ENCODE measurements at places on chromosomes 5 and 9.

GRCh38 chr5:96945144-96945897, 9.4 kb downstream of the LNPEP start:
- DNase-seq, result no peak

GRCh38 chr9:114157516-114158176, 2.3 kb downstream of the COL27A1 start:
- DNase-seq, result no peak

- DNase-seq, result no peak
Measured at GRCh38 chr5:143886651-143887638, 75.0 kb downstream of the HMHB1 start.

GRCh38 chr5:75951716-75952115, 131.5 kb upstream of the SV2C start:
- no peak for DNase-seq

GRCh38 chr5:6715758-6716628, 2.8 kb downstream of the TENT4A start:
- DNase-seq, result no peak

GRCh38 chr9:32986971-32987370, 14.5 kb downstream of the APTX start:
- DNase-seq, result no peak

- no peak for DNase-seq
Measured at GRCh38 chr5:144032375-144032774, 138.1 kb downstream of the YIPF5 start.

DNA sequence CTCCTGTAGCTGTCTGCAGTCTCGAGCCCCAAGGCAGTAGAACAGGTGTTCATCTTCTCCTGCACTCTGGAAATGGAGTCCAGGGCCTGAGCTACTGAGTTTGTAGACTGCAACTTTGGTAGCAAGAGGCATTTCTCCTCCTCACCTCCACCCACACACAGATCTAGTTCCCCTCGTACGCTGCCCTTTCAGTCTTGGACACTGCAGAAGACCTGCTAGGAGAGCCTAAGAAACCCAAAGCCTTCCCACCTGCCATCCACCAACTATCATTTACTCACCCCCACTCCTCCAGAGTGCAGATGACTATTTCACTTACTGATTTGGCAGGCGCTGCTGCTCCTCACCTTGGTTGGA, 59.0 kb downstream of the KCNIP1 start:
- DNase-seq, result no peak

- no peak for DNase-seq
Measured at GRCh38 chr5:33556330-33557328, 115.9 kb downstream of the TARS1 start.

GRCh38 chr5:89179731-89180130, 296.7 kb upstream of the MEF2C start:
- no peak for DNase-seq

DNA sequence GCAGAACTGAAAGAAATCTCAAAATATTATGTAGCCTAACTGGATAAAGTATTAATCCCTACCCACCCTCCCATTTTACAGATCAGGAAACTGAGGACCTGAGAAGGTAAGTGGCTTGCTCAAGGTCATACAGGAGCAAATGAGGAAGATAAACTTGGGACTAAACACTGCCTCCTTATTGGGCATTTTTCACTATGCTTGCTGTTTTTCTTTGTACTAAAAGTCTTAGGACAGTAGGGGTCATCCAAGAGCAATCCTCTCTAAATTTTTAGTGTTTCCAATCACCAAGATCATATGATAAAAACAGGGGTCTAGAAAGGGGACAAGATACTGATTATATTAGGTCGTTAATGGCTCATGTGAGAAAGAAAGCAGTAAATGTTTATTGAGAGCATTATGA, 80.8 kb downstream of the RORB start:
- no peak for DNase-seq
